ENCODE measurements at places on chromosomes 5 and 9.

GRCh38 chr9:9392755-9393154 lies 1220.0 kb downstream of the PTPRD start:
- DNase-seq, result no peak

GRCh38 chr5:17163221-17163620 lies 54.2 kb upstream of the BASP1 start:
- DNase-seq, result no peak

- no peak for DNase-seq
Observed at GRCh38 chr9:10052181-10052580, 560.6 kb downstream of the PTPRD start.

DNA sequence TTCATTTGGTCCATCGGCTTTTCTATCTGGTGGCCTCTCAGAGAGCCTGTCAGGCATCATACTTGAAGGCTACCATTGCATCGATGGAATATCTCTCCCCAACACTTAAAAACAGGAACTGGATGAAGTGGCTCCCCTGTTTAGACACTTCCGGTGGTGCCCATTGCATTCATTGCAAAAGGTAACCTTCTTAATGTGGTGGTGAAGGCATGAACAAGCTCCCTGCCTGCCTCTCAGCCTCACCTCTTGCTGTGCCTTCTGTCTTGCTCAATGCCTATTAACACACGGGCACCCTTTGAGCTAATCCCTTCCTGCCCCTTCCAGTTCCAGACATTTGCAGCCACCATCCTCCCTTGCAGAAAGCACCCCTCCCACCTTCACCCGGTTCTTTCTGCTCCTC lies 233.1 kb upstream of the MSX2 start:
- DNase-seq, result no peak

- no peak for DNase-seq
Observed at GRCh38 chr9:112925058-112925641, 34.5 kb upstream of the SLC46A2 start.

DNA sequence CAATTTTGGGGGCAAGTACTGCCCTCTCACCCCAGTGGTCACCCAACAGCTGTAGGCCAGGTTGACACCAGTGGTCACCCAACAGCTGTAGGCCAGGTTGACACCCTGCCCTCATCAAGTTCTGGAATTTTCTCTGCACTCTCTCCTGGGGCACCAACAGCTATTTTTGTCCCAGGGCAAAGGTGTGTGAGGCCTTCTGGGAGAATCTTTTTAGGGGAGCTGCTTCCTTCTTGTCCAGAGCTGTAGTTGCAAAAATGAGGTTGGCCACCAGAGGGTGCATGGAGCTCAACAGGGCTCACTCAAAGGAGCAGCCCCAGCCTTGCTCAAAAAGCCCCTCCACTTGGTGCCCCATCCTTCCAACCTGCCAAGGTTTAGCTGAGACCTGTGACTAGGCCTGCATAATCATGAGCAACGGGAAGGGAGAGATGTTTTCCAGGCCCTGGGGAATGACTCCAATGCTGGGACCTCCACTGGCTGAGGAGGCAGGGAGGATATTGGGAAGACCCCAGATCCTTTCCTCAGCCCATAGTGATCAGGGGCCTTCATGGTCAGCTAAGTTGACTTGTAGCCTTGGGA lies 10.6 kb upstream of the P4HA2 start:
- DNase-seq, result no peak

DNA sequence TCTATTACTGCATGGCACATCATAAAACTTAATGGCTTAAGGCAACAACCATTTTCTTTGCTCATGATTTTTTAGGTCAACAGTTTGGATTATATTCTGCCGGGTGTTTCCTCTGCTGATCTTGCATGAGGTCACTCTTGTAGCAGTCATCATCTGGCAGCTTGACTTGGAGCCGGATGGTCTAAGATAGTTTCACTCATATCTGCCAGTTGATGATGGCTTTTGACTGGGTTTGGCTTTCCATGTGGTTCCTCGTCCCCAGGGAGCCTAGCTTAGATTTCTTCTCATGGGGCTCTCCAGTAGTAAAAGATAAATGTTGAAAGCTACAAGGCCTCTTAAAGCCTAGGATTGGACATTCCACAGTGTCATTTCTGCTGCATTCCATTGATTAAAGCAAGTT lies 27.4 kb downstream of the LNPEP start:
- DNase-seq, result no peak

- DNase-seq, result no peak
Observed at GRCh38 chr5:159218595-159219023, 9.3 kb upstream of the RNF145 start.

GRCh38 chr9:137107312-137107921 lies 7.1 kb downstream of the DPP7 start:
- no peak for DNase-seq

- no peak for DNase-seq
Observed at GRCh38 chr9:132908635-132909034, 29.9 kb downstream of the SPACA9 start.

All from SIG-M5 (cell line).